IPS-NIHi11 (cell line): ENCODE measurements at places on chromosomes 11 and 22.
A peak's percentile ranks its signal among the peaks of the same experiment; 100 is the strongest.

DNA sequence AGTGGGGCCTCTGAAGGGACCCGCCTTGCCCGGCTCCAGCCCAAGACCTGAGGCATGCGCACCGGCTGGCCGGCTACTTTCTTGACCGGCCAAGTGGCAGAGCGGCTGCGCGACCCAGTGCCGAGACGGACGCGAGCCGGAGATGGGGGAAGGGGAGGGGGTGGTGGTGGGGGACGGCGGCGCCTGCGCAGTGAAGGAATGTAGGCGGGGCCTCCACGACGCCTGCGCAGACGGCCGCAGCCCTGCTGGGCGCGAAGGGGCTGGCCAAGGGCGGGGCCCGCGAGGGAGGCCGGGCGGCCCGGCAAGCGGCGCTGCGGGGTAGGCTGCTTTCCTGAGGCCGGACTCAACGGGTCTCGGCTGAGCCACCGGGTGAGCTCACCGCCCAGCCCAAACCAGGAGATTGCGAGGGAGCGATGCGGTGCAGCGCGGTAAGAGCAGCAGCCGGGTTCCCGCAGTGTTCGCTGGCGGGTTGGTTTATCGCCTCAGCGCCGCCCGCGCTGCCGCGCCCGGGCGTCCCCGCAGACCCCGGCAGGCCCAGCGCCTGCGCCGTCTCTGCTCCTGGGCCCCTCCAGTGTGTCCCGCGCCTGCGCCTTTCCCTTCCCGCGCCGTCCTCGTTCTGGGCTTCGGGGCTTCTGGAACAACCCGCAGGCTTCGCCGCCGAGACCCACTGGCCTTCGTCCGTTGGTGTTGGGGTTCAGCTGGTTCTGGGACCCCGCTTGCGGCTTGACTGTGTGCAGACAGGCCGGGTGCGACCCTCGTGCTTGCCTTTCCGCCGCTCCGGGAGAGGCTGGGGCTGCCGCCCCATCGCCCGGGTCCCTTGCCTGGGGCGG lies at the start of gene SPECC1L:
SPECC1L (plus strand) TSS at position 276 of the 830 bp plus-strand sequence. CDS start 31,401 bp downstream, outside the sequence.
- DNase-seq = peak; percentile 94

GRCh38 chr22:25630447-25630846 lies 66.0 kb downstream of the GRK3 start:
- DNase-seq = peak; percentile 17

DNA sequence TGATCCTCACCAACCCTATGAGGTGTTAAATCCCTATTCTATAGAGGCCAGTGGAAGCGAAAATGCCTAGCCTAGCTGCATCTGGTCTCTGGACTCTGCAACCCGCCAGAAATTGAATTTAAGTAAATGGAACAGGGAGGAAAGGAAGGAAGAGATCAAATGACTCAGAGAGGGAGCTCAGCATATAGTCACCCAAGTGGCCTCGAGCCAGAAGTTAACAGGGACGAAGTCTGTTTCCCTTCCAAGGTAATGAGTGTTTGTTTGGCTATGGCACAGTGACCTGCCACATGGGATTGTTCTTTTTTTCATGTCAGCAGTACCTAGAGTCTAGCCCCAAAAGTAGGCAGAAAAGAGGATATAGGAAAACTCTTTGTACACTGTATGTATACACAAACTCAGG lies 66.3 kb downstream of the PAK1 start:
- DNase-seq = no peak

DNA sequence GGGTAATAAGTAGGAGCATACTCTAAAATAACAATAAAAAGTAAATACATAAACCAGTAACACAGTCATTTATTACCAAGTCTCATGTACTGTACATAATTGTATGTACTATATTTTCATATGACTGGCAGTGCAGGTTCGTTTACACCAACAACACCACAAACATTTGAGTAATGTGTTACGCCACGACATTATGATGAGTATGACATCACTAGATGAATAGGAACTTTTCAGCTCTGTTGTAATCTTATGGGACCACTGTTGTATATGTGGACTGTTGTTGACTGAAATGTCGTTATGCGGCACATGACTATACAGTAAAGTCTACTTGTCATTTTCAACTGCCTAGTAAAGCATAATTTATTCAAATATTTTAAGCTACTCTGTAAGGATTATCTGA lies 18.6 kb downstream of the KIF18A start:
- no peak for DNase-seq

GRCh38 chr22:43540529-43540923 lies 128.7 kb downstream of the MPPED1 start:
- no peak for DNase-seq
